ENCODE measurements at places on chromosomes 5 and 9. TPM values are rescaled to one million over a fixed set of nuclear protein-coding genes. Genes with fewer than 3 reads are reported as not detected.
A peak's percentile ranks its signal among the peaks of the same experiment; 100 is the strongest.

DNA sequence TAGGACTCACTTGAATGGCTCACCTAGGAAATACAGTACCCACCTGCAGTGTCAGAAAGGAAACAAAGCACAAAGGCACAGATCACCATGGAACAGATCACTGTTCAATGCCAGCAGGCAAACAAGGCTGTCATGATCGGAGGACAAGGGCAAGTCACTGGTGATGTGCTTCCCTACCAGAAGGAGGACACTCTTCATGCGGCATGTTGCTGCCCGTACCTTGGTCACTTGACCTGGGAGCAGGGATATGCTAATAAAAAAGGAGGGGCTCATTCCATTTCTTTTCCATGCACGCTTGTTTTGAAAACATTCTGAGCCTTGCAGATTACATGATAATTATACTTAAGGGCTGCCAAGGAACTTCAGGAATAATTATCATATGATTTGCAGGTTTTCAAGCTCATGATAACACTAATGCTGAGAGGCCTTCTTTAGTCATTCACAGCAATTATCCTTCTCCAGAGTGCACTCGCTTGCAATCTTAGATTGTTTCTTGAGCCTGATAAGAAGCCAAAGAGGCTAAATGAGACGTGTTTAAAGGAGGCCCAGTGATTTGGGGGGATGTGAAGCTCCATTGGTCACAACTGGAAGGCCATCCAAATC lies 36.1 kb upstream of the STARD4 start:
- peaks cover 26% of the 10 kb centered on the region for H3K4me1 ChIP-seq
- no peaks in the 10 kb centered on the region for H3K36me3 ChIP-seq
- no peak overlapping the region for H3K27ac ChIP-seq
- DNase-seq = no peak
- no peak overlapping the region for H3K4me3 ChIP-seq

- H3K4me1 ChIP-seq = peaks cover 12% of the 10 kb centered on the region
- H3K36me3 ChIP-seq = no peaks in the 10 kb centered on the region
- DNase-seq = no peak
- H3K27ac ChIP-seq = no peak overlapping the region
- no peak overlapping the region for H3K4me3 ChIP-seq
These were observed 143.2 kb upstream of the PCA3 start for GRCh38 chr9:76620996-76621395.

DNA sequence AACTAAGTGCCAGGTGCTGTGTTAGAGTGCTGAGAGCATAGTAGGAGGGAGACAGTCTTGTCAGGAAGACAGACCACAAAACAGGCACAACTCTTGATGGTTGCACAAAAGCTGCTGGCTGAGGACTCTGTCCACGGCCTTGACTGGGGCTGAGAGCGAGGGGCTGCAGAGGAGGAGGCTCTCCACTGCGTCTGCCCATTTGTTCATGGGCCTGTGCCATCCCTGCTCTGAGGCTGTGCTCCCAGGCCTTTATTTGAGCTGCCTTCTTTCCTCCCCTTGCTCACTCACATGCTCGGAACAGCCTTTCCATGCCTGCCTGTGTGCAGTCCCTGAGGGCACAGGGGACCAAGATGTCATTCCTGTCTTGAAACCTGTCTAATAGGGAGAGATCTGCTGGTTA lies 147.8 kb downstream of the CACNA1B start:
- H3K36me3 ChIP-seq = no peaks in the 10 kb centered on the region
- H3K4me3 ChIP-seq = no peak overlapping the region
- no peaks in the 10 kb centered on the region for H3K4me1 ChIP-seq
- no peak overlapping the region for H3K27ac ChIP-seq

- H3K27ac ChIP-seq = no peak overlapping the region
- no peaks in the 10 kb centered on the region for H3K36me3 ChIP-seq
- H3K4me1 ChIP-seq = peaks cover 12% of the 10 kb centered on the region
These were observed 119.3 kb downstream of the GDNF start for GRCh38 chr5:37720550-37720952.

- H3K27ac ChIP-seq = no peak overlapping the region
- H3K36me3 ChIP-seq = no peaks in the 10 kb centered on the region
- H3K4me3 ChIP-seq = no peak overlapping the region
- H3K4me1 ChIP-seq = peaks cover 7% of the 10 kb centered on the region
- H3K27me3 ChIP-seq = peaks cover 4% of the 10 kb centered on the region
These were observed 160.6 kb downstream of the OLFM1 start for GRCh38 chr9:135248111-135248510.

DNA sequence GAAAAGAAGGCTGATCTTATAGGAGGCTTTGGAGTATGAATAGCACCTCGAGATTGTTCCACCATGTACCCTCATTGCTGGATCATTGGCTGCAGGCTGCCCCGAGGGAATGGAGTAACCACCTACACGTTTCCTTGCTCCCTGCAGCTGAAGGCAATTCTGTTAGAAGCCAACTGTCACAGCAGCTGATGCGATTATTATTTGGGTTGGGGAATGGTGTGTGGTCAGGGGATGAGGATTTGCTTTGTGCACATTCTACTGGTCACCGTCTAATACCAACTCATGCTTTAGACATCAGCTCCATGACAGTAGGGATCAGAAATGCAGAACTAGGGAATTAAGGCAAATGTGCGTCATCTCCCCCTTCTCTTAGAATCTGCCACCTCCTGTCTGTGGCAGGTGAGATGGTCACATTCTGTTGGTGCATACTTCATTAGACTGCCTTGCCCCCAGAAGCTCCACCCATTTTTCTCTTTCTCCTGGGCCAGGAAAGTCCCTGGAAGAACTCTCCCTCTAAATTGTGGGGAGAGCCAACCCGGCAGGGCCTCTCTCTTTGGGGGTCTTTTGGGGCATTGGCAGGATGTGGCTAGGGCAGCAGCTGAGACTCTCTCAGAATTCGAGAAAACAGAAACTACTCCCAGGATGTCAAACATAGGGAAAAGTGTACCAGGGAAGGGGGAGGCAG lies 32.8 kb downstream of the NEUROG1 start:
- no peak overlapping the region for H3K4me3 ChIP-seq
- peaks cover 11% of the 10 kb centered on the region for H3K4me1 ChIP-seq
- peaks cover 96% of the 10 kb centered on the region for H3K27me3 ChIP-seq
- H3K27ac ChIP-seq = no peak overlapping the region

- peaks cover 13% of the 10 kb centered on the region for H3K27me3 ChIP-seq
- H3K4me1 ChIP-seq = no peaks in the 10 kb centered on the region
- H3K4me3 ChIP-seq = no peak overlapping the region
These were observed 29.7 kb downstream of the PPP1R2B start for GRCh38 chr5:156879665-156880285.

DNA sequence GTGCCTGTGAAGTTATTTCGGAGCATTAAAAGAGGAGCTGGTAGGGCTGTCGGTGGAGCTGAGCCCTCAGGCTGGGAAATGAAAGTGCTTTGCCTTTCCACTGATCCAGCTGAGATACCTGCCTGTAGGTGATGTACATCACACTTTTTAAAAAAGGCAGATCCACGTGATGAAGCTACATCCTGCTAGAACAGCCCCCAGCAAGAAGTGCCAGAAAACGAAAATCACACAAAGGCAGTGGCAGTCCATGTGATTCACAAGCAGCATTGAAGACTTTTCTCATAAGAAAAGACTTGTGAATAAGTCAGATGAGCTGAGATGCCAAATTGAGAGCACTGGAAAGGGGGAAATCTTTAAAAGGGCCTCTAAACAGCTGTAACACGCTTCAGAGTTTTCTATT lies 765.1 kb downstream of the PTPRD start:
- H3K36me3 ChIP-seq = no peaks in the 10 kb centered on the region
- no peaks in the 10 kb centered on the region for H3K4me1 ChIP-seq
- H3K27me3 ChIP-seq = no peaks in the 10 kb centered on the region

DNA sequence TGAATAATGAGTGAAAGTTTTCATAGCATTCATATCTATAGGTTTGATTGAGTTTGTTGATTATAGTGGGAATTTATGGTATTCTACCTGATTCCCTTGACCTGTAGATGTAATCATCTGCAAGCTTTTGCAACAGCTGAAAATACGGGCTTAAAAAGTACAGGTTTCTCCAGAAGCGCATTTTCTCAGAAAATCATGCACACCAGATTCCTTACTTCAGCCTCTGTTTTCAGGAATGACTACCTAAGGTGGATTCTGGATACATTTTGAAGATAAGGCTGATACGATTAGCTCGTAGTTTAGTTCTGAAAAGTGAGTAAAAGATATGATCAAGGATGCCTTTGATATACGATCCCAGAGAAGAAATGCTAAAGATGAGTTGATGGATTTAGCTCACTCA lies 694.8 kb upstream of the CDH10 start:
- DNase-seq = no peak
- no peak overlapping the region for H3K27ac ChIP-seq
- no peaks in the 10 kb centered on the region for H3K4me1 ChIP-seq
- no peaks in the 10 kb centered on the region for H3K36me3 ChIP-seq
- no peaks in the 10 kb centered on the region for H3K27me3 ChIP-seq

DNA sequence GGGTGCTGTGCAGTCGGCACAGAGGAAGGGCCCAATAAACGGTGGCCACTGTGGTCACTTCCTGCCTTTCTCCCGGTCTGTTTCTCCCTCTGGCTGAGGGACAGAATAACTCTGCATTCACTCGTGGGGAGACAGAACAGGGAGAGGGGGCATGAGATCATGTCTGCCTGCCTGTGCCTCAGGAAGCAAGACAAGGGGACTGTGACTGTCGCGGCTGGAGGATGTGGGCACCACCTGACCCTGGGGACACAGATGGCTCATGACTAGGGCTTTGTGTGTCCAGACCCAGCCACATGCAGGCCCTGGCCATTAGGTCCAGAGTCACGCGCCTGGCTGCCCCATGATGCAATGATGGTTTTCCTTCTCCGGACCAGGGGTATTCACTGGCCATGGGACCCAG lies 5.8 kb downstream of the TRUB2 start:
- H3K27ac ChIP-seq = peak overlapping the region; percentile 50
- H3K27me3 ChIP-seq = no peaks in the 10 kb centered on the region
- peaks cover 4% of the 10 kb centered on the region for H3K36me3 ChIP-seq
- peak overlapping the region; percentile 59 for H3K4me3 ChIP-seq

DNA sequence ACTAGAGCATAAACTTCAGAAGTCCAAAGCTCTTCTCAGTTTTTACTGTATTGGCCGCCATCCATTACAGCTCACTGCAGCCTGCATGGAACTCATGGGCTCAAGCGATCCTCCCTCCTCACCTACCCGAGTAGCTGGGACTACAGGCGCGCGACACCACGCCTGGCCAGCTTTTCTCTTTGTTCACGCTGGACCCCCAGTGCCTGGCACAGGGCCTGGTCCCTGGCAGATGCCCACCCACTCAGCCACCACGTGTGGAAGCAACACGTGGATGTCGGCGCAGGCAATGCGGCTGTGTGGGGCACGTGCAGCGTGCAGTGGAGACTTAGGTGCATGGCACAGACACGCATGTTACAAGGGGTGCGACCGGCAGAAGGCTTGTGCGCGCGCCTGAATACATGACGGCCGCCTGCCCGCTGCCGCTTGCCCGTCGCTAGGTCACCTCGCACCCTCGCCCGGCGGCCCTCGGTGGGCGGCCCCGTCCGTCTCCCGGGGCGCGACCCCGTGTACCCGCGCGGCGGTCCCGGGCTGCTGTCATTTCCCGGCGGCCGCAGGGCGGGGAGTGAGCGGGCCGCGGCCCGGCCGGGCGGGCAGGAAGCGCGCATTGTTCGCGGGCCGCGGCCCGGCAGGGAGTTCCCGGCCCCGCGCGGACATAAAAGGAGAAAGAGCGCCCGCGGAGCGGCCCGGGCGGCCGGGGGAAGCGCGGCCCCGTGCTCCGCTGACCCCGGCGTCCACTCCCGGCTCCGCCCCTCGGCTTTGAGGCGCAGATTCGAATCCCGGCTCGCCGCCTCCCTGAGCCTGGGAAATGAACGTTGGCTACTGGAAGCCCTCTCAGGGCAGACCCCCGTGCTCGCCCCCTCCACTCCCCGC lies 24.1 kb upstream of the PTGS1 start:
- DNase-seq = peak; percentile 43
- peak overlapping the region; percentile 5 for H3K27ac ChIP-seq
- H3K4me3 ChIP-seq = peak overlapping the region; percentile 84
- no peaks in the 10 kb centered on the region for H3K36me3 ChIP-seq
- peaks cover 18% of the 10 kb centered on the region for H3K4me1 ChIP-seq
- peaks cover 48% of the 10 kb centered on the region for H3K27me3 ChIP-seq

DNA sequence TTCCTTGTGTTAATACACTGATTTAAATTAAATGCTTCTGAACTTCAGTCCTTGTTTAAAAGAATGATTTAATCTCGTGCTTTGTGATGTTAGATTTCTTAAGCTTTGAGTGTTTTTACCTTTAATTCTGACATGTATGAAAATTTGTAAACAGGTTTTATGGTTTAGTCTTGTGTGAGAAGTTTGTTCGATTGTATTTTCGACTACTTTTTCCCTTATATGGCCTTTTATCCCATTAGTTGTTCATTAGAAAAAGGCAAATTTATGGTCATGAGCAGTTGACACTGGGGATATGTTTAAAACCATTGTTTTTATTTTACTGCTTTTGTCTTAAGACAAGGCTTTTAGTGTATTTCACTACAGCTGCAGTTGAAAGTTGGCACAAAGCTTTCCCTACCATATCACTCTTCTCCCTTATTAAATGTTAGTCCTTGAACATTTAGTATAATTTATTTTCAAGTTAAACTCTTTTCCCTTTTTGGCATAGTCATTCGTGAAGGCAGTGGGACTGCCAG lies 3.3 kb downstream of the UBE2R2 start:
- peak overlapping the region; percentile 97 for H3K4me3 ChIP-seq
- no peak for DNase-seq
- H3K4me1 ChIP-seq = peaks cover 34% of the 10 kb centered on the region
- H3K27ac ChIP-seq = no peak overlapping the region
- H3K36me3 ChIP-seq = peaks cover 5% of the 10 kb centered on the region

DNA sequence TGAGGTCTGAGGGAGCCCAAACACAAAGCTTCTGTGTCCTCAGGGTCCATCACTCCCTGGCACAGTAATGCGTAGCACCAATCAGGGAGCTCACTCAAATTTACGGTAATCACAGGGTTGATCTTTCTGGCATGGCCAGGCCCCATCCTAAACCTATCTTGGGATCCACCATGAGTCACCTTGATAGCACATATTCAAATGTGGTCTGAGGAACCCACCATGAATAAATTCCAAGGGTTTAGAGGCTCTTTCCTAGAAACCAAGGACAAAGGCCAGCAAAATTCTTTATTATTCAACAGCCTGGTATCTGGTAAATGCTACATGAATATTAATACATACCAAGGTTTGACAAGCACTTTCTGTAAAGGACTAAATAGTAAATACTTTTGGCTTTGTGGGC lies 254.5 kb downstream of the TLR4 start:
- H3K27me3 ChIP-seq = no peaks in the 10 kb centered on the region
- no peak for DNase-seq
- no peak overlapping the region for H3K4me3 ChIP-seq
- no peaks in the 10 kb centered on the region for H3K4me1 ChIP-seq
- H3K36me3 ChIP-seq = no peaks in the 10 kb centered on the region

GRCh38 chr5:135221187-135221473 lies 177.9 kb downstream of the MACROH2A1 start:
- H3K4me1 ChIP-seq = peaks cover 4% of the 10 kb centered on the region
- no peak for DNase-seq
- no peak overlapping the region for H3K4me3 ChIP-seq
- H3K36me3 ChIP-seq = no peaks in the 10 kb centered on the region
- H3K27ac ChIP-seq = no peak overlapping the region
- H3K27me3 ChIP-seq = peaks cover 9% of the 10 kb centered on the region

Gene RLN1
- 0.84 TPM for total RNA-seq

Gene OSMR
- 2.7 TPM for total RNA-seq

Gene NME5
- total RNA-seq = 8.4 TPM

Gene CARD9
- total RNA-seq = 1.3 TPM

Gene SLC6A18
- not detected for total RNA-seq

Gene IL5
- total RNA-seq = not detected

Gene RPL37
- 1,510 TPM for total RNA-seq

All from neural crest cell (in vitro differentiated cells).